WTC11 (cell line): ENCODE measurements at places on chromosomes 1 and 21.

DNA sequence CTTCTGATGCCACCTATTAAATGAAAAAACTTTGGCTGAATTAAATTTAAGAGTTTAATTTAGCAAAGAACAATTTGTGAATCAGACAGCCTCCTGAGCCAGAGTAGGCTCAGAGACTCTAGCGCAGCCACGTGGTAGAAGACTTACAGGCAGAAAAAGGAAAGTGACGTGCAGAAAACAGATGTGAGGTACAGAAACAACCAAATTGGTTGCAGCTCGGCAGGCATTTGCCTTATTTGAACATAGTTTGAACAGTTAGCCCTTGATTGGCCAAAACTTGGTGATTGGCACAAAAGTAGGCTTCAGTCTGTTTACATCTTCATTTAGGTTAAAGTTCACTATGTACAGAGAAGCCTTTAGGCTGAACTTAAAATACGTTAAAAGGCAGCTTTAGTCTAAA, 22.9 kb downstream of the TCP10L start:
- peak; percentile 39 for DNase-seq

DNA sequence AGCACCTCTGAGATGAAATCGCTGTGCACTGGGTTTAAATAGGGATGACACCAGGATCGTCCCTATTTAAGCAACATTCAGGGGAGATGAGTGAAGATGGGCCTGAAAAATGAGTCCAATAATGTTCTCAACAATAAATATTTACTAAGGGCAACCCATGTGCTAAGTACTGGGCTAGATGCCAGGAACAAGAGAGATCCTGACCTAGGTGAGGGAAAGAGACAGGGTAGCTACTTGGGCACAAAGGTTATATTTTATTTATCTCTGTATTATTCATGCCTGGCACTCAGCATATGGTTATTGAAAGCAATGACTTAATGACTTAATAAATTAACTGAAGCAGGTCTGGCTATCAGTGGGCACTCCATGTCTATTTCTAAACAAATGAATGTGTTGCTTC, 27.4 kb upstream of the AVPR1B start:
- DNase-seq, result no peak

DNA sequence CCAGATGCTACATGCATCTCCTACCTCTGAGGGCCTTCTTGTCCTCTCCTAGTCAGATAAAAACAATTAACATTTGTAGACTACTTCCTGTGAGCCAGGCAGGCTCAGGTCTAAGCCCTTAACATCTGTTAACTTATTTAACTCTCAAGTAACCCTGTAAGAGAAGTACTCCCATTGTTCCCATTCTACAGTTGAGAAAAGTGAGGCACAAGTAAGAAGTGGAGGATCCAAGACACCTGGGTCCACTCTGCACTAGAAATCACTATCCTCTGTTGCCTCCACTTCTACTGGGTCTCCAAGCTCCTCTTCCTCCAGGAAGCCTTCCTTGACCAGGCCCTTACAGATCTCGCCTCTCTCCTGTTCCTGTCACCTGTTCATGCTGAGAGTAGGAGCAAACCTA, 9.7 kb downstream of the C1orf216 start:
- no peak for DNase-seq

DNA sequence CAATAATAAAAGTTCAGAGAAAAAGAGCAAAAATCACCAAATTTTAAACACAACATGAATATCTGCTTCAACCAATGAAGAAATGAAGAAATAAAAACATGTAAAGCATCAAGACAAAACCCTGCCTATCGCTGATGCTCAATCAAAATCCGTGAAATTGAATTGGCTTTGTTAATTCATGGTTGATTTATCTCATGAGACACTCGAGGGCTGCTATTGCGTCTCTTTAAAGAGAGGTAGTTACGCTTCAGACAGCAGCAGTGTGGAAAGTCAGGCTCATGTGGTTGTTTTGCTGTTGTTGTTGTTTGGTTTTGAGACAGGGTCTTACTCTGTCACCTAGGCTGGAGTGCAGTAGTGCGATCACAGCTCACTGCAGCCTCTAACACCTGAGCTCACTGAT, 65.5 kb upstream of the RGS7 start:
- DNase-seq, result no peak

GRCh38 chr1:174032671-174033222, 10.6 kb upstream of the RC3H1 start:
- no peak for DNase-seq

DNA sequence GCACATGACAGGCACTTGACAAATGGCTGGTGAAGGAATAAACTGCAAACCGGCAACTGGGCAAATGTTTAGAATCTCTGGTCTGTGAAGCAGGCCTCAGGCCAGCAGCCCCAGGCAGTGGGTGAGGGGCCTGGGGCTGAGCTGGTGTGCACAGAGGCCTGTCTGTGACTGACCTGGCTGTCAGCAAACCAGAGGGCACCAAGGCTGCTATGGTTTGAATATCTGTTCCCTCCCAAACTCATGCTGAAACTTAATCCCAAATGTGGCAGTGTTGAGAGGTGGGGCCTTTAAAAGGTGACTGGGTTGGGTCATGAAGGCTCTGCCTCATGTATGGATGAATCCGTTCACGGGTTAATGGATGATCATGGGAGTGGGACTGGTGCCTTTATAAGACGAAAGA, 139.8 kb downstream of the DMRTB1 start:
- no peak for DNase-seq

GRCh38 chr1:244854166-244854565, 10.2 kb downstream of the HNRNPU start:
- DNase-seq, result no peak

GRCh38 chr1:24699628-24700027, 45.6 kb upstream of the CLIC4 start:
- DNase-seq, result no peak

DNA sequence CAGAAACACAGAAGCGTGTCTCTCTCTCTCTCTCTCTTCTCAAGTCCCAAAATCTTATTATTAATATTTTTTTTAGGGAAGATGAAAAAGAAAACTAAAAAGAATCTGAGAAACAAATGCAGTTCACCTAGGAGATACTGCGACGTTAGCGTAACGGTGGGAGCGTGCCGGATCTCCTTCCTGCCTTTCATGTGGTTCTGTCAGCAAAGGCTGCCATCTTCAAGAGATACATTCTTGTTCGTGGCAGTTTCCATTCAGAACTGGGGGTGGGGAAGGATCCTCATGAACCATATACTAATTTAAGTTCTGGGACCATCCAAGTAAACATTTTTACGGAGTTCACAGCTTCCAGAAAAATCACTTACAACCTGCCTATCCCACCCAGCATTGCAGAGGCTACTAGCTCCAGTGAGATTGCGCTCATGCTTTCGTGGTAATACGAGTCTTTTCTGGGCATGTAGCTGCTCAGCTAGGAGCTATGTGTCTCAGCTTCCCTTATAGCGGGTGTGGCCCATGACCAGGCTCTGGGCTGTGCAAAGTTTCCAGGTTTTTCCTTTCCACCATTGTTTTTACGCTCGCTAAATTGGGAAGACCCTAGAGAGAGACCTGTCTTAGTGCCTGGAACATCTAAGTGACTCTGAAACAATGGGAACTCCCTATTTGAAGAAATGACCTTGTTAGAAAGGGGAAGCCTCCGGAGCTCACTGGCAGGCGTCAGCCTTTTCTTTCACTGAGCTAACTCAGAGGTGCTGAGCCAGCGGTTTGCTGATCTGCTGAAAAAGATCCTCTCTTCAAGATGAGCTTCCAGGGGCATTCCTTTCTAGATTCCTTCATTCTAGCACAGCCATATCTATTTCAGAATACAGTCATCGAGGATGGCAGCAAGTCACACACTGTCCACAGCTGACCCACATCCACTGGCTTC, 17.3 kb downstream of the SLAMF1 start:
- DNase-seq, result no peak

- DNase-seq, result no peak
Observed at GRCh38 chr1:224169718-224170270, 13.2 kb upstream of the DEGS1 start.

- no peak for DNase-seq
Observed at GRCh38 chr21:16713331-16714117, 799.3 kb upstream of the CXADR start.

GRCh38 chr1:247295274-247295684, 36.4 kb downstream of the ZNF496 start:
- DNase-seq, result peak; percentile 44

DNA sequence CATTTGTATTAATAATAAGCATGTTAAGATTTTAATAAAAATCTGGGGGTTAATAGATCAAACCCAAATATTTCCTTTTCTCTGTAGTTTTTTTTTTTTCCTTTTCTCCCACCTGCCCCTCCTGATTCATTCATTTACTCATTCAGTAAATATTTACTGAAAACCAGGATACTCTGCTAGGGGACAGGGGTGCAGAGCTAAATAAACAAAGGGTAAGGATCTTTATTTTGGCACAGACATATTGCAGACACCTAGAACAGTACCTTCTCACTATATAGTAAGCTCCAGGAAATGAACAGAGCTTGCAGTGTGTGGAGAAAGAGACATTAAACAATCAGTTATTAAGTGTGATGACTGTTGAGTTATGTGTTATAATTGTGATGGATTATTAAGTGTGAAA, 60.9 kb downstream of the AK5 start:
- no peak for DNase-seq

GRCh38 chr1:110176299-110176956, 26.1 kb downstream of the SLC6A17 start:
- DNase-seq, result no peak

DNA sequence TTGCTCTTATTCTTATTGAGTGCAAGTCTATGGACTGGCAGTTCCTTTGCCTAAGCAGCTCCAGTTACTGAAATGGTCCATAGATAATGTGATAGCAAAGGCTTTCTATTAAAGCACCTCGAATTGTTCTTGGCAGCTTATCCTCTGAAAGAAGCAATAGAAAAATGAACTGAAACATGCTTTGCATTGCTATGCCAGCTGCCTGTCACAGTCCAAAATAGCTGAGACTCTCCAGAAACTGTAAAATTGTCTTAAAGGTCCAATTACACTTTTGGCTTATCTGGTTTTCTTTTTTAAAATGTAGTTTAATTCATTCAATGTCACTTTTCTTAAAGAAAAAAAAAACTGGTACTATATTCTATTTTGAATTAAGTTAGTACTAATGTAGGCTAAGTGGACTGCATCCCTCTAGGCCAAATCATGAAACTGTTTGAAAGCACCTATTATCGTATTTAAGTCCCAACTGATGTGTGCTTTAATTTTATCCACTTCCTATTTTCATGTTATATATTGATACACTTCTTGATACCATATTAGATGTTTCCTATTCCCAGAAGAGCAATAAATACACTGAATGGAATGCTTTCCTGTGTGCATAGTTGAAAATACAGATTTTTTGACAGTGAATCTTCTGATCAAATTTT, 208.0 kb upstream of the DEPDC1 start:
- no peak for DNase-seq

DNA sequence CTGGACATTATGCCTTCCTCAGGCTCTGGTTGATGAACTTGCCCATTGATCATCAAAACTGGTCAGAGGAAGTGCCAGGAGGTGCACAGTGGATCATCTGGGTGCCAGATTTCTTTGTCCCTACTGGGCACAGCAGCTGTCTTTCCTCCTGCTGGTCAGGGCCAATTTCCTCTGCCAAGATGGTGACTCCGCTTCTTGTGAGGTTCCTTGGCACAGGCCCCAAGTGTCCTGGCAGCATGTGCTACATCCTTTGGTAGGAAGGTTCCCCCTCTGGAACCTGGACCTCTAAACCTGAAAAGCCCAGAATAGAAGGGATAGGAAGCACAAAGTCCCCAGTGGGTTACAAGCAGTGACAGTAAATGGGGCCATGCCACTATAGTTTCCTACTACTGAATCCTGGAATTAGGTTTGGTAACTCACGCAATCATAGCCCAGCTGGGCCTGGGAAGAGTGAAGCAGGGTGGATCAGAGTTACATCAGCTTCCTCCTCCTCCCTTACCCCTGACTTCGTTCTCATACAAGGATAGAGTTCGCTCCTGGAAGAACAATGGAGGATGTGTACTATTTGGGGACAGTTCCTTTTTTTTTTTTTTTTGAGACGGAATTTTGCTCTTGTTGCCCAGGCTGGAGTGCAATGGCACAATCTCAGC, 147.1 kb downstream of the CNIH3 start:
- no peak for DNase-seq

DNA sequence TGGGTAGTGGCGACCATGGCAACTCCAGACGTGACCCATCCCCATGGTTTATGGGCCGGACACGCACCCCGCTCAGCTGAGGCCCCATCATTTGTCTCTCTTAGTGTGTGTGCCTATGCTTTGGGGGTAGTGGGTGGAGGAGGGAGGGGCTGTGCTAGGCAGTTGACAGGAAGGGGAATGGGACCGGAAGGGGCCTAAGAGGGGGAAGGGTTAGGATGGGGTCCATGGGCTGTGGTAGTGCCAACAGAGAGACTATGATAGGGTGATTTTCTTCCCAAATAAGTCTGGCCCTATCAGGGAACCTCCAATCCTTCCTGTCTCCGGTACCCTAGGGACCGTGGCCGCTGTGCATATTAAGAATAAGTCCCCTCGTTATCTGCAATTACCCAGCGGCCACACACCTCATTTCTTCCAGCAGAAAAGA, 9.9 kb downstream of the DMAP1 start:
- no peak for DNase-seq

GRCh38 chr1:228010921-228011320, 4.1 kb downstream of the WNT3A start:
- no peak for DNase-seq

DNA sequence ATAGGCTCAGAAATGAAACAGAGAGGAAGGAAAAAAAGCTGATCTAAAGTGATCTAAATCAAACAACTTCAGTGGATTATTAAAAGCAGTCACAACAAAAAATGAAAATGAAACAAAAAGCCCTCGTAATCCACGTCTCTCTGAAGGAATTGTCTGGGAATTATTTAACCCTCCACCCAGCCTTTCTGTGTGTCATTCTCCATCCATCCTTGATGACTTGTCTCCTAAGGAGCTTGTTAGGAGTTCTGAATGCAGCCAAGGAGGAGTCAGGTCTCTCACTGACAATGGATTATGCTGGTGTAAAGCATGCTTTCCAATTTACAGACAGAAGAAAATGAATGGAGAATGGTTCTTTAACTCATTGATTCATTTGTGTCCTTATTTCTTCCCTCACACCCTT, 359.3 kb upstream of the RUNX1 start:
- no peak for DNase-seq

- DNase-seq, result no peak
Observed at GRCh38 chr1:2349806-2350205, 41.5 kb downstream of the MORN1 start.

DNA sequence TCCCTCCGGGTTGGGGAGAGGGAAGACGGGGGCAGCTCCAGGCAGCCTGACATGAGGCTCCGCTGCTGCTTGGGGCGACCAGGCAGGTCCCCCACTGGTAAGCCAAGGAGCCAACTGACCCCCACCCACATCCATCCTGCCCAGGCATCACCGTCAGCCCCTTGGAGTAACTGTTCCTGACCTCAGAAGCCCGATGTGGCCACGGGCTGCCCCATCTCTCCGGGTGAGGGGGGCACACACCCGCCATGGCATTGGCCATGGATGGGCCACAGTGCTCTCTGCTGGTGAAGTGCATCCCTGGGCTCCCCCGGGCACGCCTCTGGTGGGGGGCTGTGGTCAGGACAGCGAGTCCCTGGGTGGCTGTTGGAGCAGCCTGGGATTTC, 100.0 kb downstream of the CRYAA start:
- DNase-seq, result no peak
